ENCODE measurements at places on chromosomes 6 and 20.

DNA sequence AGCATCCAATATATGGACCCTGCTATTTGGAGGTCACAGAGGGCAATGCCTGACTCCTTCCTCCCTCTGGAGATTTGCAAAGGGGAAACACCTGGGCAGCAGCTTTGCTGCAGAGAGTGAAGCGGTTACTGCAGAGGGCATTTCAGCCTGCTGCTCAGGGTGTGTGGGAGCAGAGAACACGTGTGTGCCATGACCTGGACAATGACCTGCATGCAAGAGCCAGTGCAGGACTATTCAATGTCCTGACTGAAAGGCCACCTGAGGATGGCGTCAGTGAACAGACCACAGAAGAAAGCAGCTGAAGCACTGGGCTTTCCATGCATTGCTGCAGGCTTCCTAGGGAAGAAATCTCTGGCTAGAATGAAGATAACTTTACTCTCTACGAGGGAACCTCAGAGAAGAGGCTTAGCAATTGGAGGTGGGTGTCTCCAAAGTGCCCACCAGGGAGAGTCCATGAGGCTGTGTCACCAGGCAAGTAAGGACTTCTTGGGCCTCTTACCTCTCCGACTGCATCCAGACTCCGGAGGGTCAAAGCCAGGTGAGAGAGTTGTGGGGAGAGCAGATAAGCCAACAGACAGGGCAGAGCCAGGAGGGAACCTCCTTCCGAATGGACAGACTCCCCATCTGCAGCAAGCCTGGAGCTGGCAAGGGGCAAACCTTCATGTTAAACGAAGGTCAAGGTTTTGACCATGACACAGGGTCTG is 52.9 kb upstream of the PMEPA1 start:
- no peak for DNase-seq

GRCh38 chr20:48638546-48638945 is 189.3 kb downstream of the PREX1 start:
- no peak for DNase-seq

- no peak for DNase-seq
Observed at GRCh38 chr6:89471287-89471867, 38.4 kb downstream of the ANKRD6 start.

GRCh38 chr6:131068165-131068564 is 5.1 kb upstream of the EPB41L2 start:
- DNase-seq, result no peak

DNA sequence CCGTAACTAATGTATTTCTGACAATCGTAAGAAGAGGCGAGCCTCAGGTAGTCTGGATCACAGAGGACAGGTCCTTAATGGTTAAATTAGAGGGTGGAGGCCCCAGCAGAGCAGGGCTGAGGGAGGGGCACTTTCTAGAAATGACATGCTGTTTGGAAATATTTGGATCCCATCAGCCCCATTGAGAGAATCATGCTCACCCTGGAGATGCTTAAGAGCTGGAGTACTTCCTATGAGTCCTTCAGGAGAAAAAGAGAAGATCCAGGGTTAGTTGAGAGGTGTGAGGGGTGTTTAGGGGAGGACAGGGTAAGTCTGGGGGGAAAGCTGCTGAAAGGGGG is 123.0 kb downstream of the TCP11 start:
- no peak for DNase-seq

Data from NCI-H1930 (cell line).